ENCODE measurements at places on chromosomes 11 and 22. TPM values are rescaled to one million over a fixed set of nuclear protein-coding genes. Genes with fewer than 3 reads are reported as not detected.

CBLIF gene
- total RNA-seq = not detected

MIOX gene
- 0.59 TPM for total RNA-seq

RBFOX2 gene
- 4.6 TPM for total RNA-seq

TMEM121B gene
- total RNA-seq = not detected

NXPE2 gene
- total RNA-seq = not detected

C1QTNF6 gene
- 11.1 TPM for total RNA-seq

MYOD1 gene
- total RNA-seq = not detected

CRYBA4 gene
- not detected for total RNA-seq

LDLRAD3 gene
- total RNA-seq = 0.22 TPM

- no peak for DNase-seq
Measured at GRCh38 chr11:69194956-69195355, 39.2 kb downstream of the SMIM38 start.

GRCh38 chr11:46978005-46978491, 41.5 kb downstream of the CSTPP1 start:
- DNase-seq = no peak

GRCh38 chr11:104968355-104968855, at the start of gene CASP4:
TSS of gene CASP4 (minus strand) at chr11:104968574. CDS start at chr11:104968525, 49 bp downstream.
- no peak for DNase-seq

GRCh38 chr22:23898006-23898974, 4.1 kb downstream of the MIF start:
- DNase-seq = no peak

- DNase-seq = no peak
Measured at GRCh38 chr11:95296621-95297025, 65.6 kb upstream of the SESN3 start.

DNA sequence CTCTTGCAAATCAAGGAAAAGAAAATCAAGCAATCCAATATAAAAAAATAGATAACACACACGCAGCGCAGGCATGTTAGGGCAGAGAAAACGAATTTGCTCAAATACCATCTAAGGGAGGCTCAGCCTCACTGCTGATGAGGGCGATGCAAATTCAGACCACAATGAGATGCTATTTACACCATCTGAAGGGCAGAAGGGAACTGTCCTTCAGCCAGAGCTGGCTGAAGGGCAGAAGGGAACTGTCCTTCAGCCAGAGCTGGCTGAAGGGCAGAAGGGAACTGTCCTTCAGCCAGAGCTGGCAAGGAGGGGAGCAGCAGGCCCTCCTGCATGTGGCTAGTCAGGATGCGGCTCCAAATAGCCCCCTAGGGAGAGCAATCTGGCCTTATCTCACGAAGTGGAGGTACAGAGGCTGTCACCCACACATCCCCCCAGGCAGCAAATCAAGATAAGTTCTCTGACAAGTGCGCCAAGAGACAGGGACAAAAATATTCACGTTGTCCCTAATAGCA, 7.6 kb upstream of the SLC39A13 start:
- DNase-seq = no peak

GRCh38 chr11:117205211-117205818, 6.1 kb downstream of the TAGLN start:
- no peak for DNase-seq

DNA sequence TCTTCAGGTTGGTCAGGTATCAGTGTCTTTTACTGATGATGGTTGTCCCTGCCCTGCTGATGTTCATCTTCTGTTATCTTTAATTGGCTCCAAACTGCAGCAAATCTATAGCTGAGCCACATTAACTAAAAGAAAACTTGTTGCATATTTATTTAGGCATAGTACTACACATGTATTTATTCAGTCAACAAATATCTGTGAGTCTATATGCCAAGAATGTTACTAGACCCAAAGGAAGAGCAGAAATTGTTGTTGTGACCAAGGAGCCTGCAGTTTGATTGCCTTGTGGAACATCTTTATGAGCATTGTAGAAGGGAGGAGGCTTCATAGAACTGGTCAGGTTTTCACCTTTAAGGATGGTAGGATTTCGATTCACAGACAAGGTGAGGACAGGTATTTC, 10.1 kb downstream of the BMAL1 start:
- no peak for DNase-seq

DNA sequence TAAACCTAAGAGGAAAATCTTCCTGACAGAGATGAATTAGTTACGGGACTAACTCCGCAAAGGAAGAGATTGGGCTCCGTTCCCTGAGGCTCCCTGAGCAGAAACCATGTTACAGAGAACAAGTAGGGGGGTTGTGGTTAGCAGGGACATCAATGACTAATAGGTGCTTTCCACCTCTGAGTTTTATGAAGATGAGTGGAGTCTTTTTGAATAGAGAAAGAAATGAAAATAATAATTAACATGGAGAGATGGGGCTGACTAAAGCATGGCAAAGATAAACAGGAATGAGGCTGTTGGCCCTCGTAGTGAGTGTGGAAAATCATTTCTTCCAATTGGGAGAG, 47.5 kb upstream of the PICALM start:
- peak; percentile 59 for DNase-seq

- DNase-seq = no peak
Measured at GRCh38 chr11:20933958-20934357, 264.6 kb downstream of the NELL1 start.

GRCh38 chr22:17974087-17974486, 50.3 kb downstream of the MICAL3 start:
- no peak for DNase-seq

DNA sequence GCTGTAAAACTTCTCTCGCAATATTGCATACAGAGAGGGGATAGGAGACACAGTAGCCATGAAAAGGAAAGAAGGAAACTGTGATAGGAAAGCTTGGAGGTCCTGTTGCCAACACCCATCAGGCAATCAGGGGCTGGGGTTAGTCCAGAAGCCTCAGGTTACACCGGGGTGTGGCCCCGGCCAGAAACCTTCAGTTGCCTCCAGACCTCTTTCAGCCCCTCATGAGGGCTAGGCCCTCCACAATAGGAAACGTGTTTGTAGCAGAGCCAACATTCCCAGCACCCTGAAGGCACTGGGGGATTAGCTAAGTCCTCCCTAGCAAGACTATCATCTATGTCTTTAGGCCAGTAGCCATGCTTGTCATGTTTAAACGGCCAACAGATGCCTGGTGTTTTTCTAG, 1048.0 kb upstream of the CNTN5 start:
- DNase-seq = no peak

GRCh38 chr11:66076561-66076960, 6.5 kb downstream of the PACS1 start:
- DNase-seq = no peak

DNA sequence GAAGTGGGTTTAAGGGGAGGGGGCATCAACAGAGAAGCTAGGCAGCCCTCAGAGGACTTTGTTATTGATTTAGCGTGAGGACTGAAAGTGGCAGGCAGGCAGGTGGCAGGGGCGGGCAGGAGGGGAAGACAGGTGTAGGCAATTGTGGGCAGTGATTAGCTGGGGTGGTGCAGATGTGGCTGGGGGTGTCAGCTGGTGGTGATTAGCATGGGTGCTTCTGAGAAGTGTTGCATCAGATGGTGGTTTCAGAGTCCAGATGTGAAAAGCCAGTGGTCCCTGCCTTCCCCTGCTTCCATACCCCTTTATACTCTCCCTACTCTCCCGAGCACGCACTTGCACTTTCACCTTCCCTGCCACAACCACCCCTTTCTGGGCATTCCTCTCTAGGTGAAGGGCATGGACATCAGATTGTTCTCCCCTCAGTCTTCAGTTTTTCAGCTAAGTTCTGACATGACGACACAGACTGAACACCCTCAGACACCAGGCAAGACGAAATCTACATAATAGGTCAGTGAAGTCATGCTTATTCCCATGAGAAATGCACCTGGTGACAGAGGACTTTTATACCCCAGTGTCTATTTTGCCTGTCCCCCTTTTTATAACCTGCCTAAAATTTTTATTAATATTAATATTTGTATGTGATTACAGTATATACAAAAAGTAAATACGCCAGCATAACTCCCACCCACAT, 435.7 kb upstream of the CADM1 start:
- no peak for DNase-seq

DNA sequence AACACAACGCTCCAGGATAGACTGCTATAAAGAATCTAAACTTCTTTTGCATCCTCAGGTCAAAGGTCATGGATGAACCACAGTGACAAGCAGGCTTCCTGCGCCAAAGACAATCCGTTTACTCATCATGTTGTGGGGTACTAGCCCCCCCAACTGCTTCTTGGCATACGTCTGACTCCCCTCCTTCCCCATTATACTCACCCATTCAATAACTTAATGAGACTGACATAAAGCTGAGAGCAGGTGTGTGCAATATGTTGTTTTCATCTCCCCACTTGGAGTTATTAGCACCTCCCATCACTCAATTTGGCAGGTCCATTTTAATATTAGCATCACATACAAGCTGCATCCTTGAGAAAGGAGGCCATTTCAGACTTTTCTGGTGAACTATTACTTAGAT, 157.1 kb downstream of the CADM1 start:
- DNase-seq = no peak

DNA sequence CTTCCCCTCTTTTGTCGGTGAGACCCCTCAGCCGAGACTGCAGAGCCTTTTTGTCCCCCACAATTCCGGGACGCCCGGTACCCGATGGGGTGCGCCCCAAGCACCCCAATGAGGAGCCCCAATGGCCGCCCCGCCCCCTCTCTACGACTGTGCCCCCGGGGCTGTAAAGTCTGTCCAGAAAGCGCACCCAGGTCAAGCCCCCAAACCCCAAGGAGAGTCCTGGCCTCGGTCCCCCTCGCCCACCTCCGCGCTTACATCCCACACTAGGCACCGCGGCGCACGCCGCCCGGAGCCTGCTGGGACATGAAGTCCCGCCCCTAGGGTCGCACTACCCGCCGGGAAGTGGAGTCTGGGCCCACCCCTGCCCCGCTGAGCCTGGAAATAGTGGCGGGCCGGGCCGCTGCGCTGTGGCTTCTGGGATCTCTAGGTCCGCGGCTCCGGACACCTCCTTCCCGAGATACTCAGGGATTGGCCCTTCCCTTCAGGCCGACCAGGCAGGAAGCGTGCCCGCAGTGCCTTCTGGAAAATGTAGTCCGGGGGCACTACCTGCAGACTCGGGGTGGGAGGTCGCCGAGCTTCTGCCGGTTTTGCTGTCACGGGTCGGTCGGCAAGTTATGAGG, at the start of gene MEN1:
Gene MEN1 (minus strand): TSS at position 281 of the 620 bp plus-strand sequence. CDS start 442 bp downstream, outside the sequence.
- DNase-seq = peak; percentile 92
